ENCODE measurements at places on chromosomes 1 and 21.
A peak's percentile ranks its signal among the peaks of the same experiment; 100 is the strongest.

DNA sequence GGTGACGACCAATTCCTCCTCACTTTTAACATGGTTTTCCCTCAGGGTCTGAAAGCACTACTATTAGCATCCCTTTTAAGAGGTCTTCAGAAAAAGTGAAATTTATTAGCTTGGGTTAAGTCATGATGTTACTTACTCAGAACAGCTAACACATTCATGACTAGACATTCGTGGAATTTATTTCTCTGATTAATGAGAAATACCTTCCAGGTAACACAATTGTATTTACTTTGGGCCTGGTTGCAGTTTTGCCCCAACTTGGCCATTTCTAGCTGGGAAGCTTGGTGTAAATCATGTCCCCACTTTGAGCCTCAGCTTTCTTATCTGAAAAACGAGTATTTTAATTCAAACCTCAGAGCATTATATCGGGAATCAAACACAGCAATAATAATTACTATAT is 119.2 kb upstream of the SPATA6 start:
- DNase-seq: no peak

DNA sequence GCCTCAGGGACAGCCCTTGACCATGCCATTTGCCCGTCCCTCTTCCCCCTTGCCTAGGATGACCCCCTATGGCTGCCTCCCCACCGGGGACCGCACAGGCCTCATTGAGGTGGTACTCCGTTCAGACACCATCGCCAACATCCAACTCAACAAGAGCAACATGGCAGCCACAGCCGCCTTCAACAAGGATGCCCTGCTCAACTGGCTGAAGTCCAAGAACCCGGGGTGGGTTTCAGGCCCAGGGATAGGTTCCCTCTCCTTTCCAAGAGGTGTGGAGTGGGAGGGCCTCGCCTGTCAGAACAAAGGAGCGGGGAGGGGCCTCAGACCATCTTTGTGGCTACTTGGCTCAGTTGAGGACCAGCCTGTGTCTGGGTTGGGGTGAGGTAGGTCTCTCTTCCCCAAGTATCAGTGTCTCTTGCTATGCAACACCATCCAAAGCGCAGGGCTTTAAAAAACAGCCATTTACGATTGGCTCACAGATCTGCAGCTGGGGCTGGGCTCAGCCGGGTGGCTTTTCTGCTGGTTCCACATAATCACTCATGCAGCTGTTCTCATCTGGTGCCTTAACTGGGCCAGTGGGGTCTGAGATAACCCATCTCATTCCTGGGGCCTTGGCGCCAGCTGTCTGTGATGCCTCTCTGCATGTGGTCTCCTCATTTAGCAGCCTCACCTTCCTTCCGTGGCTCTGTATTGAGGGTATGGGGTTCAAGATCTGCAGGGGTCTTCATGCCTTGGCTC is 71.7 kb downstream of the PIK3CD start:
- DNase-seq: no peak

DNA sequence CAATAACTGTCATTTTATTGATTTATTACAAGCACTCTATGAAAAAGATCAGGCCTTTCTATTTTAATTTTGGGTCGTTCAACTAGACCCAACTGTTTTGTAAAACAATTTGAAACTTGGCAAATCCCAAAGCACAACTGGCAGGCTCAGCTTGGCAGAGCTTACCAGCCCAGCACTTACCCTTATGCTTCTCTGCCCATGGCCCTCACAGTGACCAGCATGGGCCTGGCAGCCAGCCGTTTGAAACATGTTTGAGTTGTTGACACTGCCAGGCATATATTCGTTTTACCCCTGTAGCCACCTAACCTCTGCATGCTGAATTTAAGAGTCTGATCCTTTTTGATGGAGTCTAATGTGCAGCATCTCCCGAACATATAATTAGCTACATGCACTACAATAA is 796.7 kb upstream of the ADGRL2 start:
- DNase-seq: no peak

DNA sequence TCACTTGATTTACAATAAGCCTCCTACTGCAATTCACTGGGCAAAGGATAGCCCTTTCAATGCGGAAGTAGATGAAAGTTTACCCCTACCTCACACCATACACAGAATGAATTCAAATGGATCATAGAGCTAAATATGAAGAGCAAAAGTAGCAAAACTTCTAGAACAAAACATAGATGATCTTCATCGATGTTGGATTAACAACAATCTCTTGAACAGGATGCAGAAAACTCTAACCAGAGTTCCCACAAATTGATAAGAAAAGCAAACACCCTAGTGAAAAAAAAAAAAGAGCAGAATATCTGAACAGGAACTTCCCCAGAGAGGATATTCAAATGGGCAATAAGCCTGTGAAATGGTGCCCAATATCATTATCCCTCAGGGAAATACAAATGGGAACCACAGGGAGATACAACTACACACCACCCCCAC is 1.9 kb upstream of the UBASH3A start:
- DNase-seq: no peak

GRCh38 chr1:22709891-22710700 is 543 bp upstream of the EPHB2 start:
- peak; percentile 11 for DNase-seq

GRCh38 chr1:221437926-221438325 is 304.0 kb downstream of the DUSP10 start:
- DNase-seq: no peak

GRCh38 chr21:34074283-34075090 is 1.1 kb downstream of the MRPS6 start:
- no peak for DNase-seq

DNA sequence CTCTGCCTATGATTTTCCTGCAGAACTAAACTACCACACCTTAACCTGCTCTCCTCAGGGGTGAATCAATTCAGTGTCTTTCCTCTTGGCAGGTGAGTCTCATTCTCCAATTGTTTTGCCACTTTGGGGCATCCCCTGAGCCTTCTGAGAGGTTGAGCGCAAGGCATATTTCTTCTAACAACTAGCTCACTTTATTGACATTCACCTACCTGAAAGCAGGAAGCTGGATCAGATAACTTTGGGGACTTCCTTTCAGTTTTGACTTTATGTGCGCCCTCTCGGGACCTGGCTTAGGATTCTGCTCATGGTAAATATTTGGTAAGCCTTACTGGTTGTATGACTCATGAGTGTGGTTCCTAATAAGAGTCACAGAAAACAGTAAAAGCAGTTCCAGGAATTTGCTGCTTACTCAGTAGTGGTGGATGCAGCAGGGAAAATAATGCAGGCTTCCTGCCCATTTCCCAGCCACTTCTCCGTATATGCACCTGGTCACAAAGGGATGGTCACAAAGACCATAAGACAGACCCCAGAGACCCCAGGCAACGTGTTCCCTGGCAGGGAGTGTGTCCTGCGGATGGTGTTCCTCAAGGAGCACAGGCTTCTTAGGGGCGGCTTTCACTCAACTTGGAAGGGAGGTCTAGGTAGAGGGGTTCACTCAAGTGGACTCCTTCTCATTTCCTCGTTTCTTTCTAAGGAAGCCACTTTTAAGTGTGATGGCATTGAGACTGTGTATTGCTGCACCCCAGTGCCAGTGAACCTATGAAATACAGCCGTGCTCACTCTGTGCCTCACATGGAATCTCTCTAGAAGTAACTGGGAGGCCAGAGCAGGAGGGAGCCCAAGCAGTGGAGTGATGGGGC is 22.0 kb upstream of the BATF3 start:
- no peak for DNase-seq

DNA sequence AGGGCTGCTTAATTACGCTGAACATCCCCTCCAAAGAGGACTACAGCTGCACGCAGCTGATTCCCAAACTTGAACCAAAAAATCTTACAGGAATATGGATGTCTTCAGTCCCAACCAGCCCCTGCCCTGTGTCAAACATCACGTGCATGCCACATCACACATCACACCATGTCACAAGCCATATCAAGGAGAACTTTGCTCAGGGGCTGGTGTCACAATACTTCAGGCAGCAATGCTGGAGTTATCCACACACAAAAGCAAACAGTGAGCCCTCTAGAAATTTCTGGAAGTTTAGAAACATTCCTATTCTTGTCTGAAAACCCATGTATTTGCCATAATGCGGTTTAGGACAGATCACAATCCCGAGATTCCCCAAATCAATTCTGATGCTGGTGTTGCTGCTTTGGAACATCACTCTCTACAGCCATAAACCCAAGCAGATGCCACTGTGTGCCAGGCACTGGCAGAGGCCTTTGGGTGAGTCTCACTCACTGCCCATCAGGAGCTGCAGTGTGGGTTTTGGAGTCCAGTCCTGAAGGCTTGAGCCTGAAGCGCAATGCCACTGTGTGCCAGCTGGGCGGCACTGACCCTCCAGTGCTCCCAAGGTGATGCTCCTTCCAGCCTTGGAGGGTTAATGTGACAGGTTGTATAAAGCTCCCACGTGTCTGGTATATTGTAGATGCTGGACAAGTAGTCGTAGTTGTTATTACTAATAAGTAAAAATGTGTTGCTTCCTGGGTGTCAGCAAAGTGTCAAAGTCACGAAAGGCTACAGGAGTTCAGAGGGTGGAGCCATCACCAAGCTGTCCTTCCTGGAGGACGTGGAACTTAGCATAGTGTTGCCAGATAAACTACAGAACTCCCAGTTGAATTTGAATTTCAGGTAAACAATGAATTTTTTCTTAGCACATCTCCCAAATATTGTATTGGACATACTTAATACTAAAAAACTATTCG is 20.1 kb upstream of the EFNA1 start:
- DNase-seq: no peak

- no peak for DNase-seq
Measured at GRCh38 chr1:208230668-208231529, 13.3 kb downstream of the PLXNA2 start.

DNA sequence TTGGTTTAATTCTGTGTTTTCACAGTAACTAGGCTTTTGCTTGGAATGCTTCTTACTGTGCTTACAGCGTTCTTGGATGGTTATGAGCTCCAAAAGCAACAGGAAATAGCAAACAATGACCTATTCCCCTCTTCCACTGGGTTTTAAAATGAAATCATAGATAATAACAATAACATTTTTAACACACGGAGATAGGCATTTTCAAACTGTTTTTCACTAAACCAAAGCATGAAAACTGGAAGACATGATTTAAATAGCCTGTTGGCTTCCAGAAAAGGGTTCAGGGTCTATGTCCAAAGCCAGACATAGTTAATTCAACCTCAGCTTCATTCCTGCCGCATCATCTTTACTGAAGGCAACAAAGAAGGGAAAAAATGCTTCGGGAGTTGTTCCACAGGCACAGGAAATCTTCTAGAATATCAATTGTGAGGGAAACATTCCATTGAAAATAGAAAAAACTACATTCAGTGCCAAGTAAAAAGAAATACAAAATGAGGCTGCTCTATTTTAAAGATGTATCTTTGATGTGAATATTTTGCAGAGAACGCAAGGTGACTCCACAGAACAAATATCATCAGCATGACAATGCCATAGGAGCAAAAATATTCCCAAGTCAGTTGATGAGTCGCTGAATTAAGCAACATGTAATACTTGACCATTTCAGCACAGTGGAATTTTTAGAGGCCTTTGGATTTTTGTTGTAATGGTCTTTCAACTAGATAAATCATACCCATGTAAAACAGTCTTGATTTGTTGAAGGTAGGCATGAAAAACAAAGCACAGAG is 80.7 kb downstream of the NID1 start:
- DNase-seq: no peak

DNA sequence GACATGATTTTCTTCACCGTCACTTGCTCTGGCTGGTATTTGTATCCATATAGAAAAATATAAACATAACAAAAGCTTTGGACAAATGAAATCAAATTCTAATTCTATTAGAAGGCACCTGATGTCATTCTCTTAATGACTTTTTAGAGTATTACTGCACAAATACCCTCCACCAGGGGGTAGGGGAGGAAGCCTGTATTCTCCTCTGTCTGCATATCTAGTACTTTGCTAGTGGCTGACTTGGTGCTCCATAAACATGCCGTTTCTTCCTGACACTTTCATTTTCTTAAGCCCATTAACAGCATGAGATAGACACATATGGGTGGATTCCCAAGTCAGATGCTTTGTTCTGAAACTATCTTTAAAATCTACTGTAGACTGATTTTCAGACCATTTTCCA is 20.6 kb upstream of the KCNJ15 start:
- no peak for DNase-seq
